ENCODE measurements at places on chromosomes 2 and 18.

DNA sequence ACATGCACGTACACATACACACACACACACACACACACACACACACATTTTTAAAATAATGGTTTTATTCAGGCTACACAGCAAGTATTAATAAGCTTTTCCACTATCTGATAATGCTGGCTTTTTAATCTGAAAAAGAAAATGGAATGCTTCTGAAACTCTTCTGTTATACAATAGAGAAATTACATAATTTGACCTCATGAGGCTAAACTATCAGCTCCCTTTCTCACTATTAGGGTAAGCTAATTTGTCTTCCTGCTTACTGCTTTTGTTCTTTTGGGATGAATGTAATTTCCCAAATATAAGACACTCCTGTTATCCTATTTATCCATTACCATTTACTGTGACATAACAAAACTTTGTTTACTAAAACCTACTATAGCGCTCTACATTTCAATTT lies 41.8 kb downstream of the MAP4K3 start:
- DNase-seq, result no peak

GRCh38 chr2:66306483-66306882 lies 128.4 kb upstream of the MEIS1 start:
- DNase-seq, result no peak

GRCh38 chr2:157192445-157193423 lies 64.8 kb upstream of the GALNT5 start:
- no peak for DNase-seq

- no peak for DNase-seq
Measured at GRCh38 chr2:132446444-132446843, 29.8 kb downstream of the GPR39 start.

- peak; percentile 50 for DNase-seq
Measured at GRCh38 chr2:170235860-170236679, 58.1 kb downstream of the MYO3B start.

- DNase-seq, result no peak
Measured at GRCh38 chr2:57460396-57461276, 586.0 kb upstream of the VRK2 start.

DNA sequence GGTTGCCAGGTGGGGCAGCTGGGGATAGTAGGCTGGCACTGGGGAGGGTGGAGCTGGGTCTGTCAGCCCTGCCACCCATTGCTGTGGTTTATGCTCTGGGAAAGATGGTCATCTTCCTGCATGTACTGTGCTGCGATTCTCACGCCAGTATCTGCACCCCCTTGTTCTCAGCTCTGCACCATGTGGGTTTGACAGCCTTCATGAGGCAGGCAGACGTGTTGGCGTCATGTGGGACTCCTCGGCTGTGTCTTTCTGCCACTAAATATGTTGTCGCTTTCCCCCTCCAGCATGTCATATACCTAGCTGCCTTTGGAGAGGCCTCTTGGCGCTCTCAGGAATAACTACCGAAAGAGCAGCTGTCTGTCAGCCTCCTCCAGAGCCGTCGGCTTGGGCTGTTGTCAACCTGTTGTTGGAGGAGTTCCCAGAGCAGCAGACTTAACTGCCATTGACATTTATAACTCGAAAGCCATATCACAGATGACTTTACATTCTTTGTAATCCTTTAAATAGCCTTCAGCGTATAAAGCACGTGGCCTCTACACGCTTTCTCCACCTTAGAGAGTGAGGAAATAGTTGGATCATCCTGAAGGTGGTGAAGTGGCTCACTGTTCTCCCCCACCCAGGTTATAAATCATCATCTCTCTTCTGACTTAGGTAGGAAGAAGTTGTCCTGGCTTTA lies 80.4 kb upstream of the MGAT5 start:
- DNase-seq, result no peak

DNA sequence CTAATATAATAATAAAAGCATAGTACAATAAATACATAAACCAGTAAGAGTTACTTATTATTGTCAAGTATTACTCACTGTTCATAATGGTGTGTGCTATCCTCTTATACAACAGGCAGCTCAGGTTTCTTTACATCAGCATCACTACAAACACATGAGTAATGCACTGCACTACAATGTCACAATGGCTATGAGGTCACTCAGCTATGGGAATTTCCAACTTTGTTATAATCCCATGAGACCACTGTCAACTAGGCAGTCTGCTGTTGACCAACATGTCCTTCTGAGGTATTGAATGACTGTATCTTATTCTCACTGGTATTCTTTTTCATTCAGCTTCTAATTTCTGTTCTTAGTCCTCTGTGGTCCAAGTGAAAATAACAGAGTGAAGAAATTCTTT lies 250.4 kb upstream of the DSEL start:
- DNase-seq, result no peak

GRCh38 chr2:10561288-10562035 lies 113.3 kb upstream of the ODC1 start:
- DNase-seq, result no peak

GRCh38 chr2:186991766-186992417 lies 142.9 kb upstream of the ZSWIM2 start:
- DNase-seq, result no peak

GRCh38 chr18:41992066-41992465 lies 37.0 kb downstream of the PIK3C3 start:
- DNase-seq, result no peak

DNA sequence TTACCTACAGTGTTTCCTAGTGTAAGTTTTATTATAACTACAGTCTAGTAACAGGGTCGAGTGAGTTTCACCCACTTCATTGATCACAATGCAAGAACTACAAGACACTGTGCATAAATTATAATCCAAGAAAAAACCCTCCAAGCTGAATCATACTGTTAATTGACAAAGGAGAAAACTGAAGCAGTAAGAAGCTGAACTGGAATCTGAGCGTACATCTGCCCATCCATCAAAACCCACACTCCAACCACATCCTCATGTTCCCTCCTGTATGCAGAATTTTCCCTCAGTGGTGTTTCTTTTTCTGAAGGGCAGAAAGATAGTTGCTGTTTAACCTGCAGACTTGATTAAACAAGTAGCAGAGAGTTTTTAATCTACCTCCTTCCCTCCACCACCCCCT lies 49.5 kb upstream of the KIDINS220 start:
- DNase-seq, result no peak

DNA sequence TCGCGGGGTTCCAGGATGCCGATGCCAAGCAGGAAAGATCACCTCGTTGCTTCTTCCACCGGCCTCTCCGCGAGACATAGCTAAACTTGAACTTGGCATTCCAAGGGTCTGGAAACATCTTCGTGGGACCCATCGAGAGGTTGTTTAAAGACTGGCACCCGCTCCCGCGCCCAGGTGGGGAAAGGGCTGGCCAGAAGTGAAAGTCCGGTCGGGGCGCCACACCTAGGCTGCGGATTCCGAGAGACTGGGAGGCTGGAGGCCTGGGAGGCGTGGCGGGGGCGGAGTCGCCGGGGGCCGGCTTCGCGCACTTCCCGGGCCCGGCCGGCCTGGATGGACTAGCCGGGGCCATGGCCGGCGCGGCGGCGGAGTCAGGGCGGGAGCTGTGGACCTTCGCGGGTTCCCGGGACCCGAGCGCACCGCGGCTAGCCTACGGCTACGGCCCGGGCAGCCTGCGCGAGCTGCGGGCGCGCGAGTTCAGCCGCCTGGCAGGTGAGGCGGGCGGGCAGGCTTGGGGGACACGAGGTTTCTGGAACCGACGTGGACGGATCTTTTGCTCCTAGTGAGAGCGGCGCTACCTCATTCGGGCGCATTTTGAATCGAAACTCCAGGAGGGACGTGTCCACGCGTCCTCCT lies at the start of gene MOCOS:
Gene MOCOS, plus strand, starts transcription at position 305 of the 633 bp plus-strand sequence. Its CDS starts 43 bp downstream, at position 348.
- DNase-seq, result no peak

GRCh38 chr2:13015532-13016320 lies 299.0 kb downstream of the TRIB2 start:
- no peak for DNase-seq

DNA sequence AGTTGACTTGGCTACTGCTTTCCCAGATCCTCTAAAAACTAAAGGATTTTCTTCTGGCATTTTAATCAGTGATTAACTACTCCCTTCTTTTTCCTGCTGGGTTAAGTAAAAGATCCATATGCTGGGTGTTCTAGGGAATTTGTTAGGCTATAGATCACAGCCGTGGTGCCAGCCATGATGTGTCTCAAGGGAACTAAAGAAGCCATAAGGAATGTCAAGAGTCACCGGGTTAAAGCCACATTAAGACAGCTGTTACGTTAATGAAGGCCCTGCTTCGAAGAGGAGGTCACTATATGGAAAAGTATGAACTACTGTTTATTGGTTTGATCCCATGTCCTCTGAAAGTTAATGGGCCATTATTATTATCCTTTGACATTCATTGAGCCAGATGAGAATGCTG lies 70.7 kb downstream of the PAX3 start:
- no peak for DNase-seq

- DNase-seq, result no peak
Measured at GRCh38 chr18:80096032-80096565, 13.0 kb upstream of the ADNP2 start.

GRCh38 chr18:24016643-24017042 lies 2.1 kb downstream of the TTC39C start:
- peak; percentile 47 for DNase-seq

DNA sequence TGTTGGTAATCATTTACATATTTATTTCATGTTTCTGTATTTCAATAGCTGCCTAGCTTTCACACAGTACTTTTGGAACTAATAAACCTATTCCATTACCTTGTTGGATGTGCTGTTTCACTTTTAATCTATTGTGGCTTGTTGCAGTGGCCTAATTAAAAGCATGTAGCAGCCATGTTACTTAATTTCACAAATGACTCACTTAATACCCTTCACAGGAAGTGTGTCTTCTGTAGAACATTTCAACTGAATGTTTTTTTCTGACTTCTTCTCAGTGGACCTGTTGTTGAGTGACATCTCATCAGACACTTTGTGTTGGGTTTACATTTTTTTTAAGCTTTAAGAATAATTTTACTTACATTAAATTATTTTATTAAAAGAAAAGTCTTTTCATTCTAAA lies 260.5 kb upstream of the THUMPD2 start:
- DNase-seq, result no peak

- peak; percentile 37 for DNase-seq
Measured at GRCh38 chr2:111121028-111121827, 514 bp downstream of the BCL2L11 start.

DNA sequence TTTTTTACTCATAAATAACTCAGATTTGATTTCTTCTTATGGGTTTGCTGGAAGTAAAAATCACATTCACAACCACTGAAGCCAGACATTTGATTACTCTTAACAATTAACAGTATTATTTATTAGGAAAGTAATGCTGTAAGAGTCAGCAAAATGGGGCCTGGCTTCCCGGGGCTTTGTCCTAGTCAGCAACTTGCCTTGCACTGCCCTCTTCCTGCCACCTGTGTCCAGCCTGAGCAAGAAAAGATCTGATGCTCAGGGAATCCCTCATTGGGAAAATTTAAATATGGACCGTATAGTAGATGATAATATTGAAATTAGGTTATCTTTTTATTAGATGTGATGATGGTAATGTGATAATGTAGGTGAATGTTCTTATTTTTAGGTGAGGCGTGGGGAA lies 30.8 kb upstream of the ACYP2 start:
- no peak for DNase-seq

GRCh38 chr18:32735781-32736180 lies 37.0 kb downstream of the KLHL14 start:
- no peak for DNase-seq

- DNase-seq, result no peak
Measured at GRCh38 chr2:9842487-9843228, 616 bp upstream of the TAF1B start.

GRCh38 chr2:118130385-118130784 lies 42.1 kb downstream of the INSIG2 start:
- DNase-seq, result no peak

GRCh38 chr18:42178376-42179080 lies 223.5 kb downstream of the PIK3C3 start:
- DNase-seq, result no peak

GRCh38 chr2:226169751-226170581 lies 629.7 kb downstream of the IRS1 start:
- DNase-seq, result no peak

GRCh38 chr2:3642521-3643215 lies 15.3 kb upstream of the ALLC start:
- DNase-seq, result no peak

GRCh38 chr2:238602223-238602960 lies 175.7 kb downstream of the ASB1 start:
- no peak for DNase-seq

DNA sequence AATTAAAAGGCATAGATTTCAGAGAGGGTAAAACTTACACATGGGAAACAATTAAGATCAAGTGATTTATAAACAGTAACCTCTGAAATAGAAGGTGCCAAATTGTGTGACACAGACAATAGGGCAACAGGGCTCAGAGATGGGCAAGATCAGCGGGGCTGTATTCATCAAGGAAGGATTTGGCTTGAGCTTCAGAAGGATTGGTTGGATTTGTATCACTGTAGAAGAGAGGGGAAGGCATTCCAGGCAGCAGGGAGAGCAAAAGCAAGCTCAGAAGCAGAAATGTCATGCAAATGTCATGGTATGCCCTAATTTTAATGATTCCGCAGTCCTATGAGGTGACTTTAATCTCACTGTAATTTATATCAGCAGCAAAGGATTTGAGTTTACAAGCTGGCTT lies 415.0 kb upstream of the NRP2 start:
- no peak for DNase-seq

DNA sequence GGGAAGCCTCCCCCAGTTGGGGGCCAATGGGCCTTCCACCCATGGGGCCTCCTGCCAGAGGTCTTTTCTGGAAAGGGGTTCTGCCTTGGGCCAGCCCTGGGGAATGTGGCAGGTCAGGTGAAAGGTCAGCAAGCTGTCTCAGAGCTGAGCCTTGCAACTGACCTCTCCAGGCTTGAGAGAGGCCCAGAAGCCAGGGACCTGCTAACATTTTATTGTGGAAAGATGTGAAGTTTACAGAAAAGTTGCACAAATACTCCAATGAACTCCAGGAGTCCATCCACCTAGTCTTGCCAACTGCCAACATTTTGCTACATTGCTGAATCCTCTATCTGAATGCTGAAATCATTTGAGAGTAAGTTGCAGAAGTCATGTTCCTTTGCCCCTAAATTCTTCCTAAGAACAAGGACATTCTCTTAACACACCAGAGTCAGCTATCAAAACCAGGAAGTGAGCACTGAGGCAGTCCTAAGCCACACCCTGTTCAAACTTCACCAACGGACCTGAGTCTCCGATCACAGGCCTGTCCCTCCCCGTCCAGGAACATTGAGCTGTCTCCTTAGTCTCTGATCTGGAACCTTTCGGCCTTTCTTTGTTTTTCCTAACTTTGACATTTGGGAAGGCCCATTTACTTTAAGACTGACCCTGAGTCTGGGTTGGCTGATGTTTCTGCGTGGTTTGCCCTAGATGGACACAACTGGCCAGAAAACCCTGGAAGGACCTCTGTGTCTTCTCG lies 4.0 kb downstream of the SNORC start:
- no peak for DNase-seq

GRCh38 chr2:111930875-111931274 lies 32.5 kb downstream of the MERTK start:
- DNase-seq, result no peak

- DNase-seq, result no peak
Measured at GRCh38 chr2:188414411-188414810, 122.7 kb downstream of the GULP1 start.

Measured in SK-N-DZ (cell line).